Fibroblast of lung (primary cell): ENCODE measurements at places on chromosomes 6 and 20. TPM values are rescaled to one million over a fixed set of nuclear protein-coding genes. Genes with fewer than 3 reads are reported as not detected.

PXMP4 gene
- total RNA-seq, result 4.6 and 6.3 TPM in 2 replicates

DNA sequence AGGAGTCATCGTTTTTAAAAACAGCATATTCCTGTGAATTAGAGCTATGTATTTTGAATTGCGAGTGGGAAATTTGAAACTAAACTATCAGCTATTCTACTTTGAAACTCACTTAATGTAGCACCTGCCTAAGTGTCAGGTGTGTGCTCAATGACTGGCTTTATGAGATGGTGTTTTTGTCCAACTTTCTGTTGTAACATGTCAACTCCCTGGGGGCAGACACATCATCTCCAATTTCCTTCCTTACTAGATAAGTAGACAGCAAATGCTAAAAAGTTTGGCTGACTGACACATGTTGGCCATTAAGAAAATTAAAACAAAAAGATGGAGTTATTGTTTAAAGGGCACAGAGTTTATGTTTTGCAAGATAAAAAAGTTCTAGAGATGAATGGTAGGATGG is 226.9 kb downstream of the TFAP2B start:
- no peak for DNase-seq

DNA sequence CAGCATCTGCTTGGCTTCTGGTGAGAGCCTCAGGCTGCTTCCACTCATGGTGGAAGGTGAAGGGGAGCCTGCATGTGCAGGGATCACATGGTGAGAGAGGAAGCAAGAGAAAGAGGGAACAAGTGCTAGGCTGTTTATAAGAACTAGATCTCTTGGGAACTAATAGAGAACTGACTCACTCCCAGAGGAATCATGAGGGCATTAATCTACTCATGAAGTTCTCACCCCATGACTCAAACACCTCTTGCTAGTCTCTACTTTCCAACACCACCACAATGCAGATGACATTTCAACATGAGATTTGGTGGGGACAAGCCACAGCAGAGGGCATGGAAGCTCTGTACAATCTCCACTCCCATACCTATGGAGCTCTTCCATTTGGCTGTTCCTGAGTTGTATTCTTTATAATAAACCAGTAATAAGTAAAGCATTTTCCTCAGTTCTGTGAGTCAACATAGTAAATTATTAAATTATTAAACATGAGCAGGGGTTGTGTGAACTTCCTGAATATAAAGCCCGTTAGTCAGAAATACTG is 524.1 kb upstream of the NRSN1 start:
- DNase-seq, result no peak

DNA sequence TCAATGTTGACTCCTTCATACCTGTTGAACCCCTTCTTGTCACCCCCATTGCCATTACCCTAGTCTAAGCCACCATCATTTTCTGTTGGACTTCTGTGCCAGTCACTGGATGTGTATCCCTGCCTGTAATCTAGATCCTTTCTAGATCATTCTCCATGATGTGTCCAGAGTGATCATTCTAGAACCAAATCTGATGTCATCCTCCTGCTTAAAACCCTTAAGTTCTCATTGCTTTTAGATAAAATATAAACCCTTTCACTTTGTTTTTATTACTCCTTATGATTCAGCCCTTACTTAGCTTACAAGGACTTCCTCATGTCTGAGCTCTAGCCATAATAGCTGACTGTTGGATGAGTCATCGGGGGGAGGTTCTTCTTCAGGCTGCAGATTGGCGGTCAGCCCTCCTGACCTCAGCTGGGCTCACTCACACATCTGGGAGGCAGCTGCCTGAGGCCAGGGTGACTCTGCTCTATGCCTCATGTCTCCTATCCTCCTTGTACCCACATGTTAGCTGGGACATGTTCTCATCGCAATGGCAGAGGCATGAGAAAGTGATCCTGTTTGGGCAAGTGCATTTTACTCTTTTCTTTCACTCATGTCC is 287.6 kb downstream of the ESR1 start:
- peak; percentile 100 for DNase-seq

- no peak for DNase-seq
Observed at GRCh38 chr6:34565722-34566137, 9.6 kb upstream of the SPDEF start.

DNA sequence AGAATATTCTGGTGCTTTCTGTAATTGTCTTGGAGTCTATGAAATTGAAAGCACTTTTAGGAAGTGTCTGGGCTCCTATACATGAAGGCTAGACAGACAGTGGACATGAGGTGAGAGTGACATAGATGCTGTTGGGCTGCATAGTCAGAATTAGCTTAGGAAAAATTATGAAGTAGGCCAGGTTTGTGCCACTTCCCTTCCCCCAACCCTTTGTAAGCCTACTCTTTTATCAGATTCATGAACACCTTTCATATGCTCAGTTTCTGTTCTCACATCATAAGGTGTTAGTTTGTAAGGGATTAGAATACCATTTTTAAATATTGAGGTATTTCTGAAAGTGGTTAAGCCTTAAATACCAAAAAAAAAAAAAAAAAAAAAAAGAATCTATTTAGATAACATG is 18.4 kb upstream of the SNPH start:
- DNase-seq, result no peak

UNC93A gene
- total RNA-seq, result not detected in 2 replicates

- no peak for DNase-seq
Observed at GRCh38 chr6:452301-453067, 60.9 kb downstream of the IRF4 start.

DNA sequence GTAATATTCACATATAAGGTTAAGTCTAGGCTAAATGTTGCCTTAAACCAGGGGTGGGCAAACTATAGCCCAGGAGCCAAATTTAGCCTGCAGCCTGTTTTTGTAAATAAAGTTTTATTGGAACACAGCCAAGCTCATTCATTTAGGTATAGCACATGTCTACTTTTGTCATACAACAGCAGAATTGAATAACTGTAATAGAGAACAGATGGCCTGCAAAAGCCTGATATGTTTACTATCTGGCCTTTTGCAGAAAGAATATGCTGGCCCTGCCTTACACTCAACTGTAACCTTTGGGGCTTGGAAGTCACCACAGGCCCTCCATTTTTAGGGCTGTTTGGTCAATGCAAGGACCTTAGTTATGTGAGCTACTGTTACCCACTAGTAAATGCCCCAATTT is 17.7 kb upstream of the BCLAF1 start:
- no peak for DNase-seq

DNA sequence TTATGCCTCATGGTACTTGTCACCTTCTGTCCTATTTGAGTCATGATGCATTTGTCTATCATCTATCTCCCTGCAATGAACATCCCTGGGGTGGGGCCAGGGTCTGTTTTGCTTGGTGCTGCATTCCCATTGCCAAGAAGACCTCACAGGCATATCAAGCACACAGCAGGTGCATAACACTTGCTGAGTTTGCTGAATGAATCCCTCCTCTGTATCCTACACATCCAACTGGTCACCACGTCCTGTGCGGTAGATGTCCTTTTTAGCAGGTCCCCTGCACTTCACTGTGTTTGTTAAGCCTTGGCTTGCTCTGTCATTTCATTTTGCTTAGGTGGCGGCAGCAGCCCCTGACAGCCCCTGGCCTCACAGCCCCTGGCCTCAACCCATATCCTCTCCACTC is 214.8 kb upstream of the RNF24 start:
- no peak for DNase-seq

FERMT1 gene
- total RNA-seq, result 3.3 and 6.8 TPM in 2 replicates

GRCh38 chr6:3773678-3774298 is 22.3 kb upstream of the PXDC1 start:
- DNase-seq, result peak; percentile 59

GRCh38 chr6:71262914-71263313 is 25.7 kb upstream of the OGFRL1 start:
- no peak for DNase-seq

DNA sequence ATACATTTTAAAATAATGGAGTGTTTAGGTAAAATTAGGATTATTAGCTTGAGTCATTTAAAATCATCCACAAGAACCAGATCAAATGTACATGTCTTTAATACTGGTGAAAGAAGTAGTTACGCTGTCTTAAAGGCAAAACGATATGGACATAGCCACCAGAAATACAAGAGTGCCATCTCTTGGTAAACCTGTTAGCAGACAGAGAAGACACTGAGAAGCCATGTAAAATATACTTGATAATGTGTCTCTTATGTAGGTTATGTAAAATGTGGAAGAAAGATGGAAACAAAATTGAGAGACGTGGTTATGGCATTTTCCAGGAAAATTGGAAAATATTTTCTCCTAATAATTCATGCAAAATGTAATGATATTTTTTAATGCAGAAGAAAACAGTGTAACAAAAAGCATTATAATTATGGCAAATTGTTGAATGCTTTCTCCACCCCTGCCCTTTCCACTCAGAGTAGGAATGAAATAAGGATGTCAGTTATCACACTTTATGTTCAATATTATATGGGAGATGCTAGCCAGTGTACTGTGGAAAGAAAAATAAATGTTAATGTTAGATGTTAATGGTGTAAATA is 12.2 kb upstream of the SLC17A2 start:
- peak; percentile 12 for DNase-seq

CLPSL2 gene
- not detected in 2 replicates for total RNA-seq

DNA sequence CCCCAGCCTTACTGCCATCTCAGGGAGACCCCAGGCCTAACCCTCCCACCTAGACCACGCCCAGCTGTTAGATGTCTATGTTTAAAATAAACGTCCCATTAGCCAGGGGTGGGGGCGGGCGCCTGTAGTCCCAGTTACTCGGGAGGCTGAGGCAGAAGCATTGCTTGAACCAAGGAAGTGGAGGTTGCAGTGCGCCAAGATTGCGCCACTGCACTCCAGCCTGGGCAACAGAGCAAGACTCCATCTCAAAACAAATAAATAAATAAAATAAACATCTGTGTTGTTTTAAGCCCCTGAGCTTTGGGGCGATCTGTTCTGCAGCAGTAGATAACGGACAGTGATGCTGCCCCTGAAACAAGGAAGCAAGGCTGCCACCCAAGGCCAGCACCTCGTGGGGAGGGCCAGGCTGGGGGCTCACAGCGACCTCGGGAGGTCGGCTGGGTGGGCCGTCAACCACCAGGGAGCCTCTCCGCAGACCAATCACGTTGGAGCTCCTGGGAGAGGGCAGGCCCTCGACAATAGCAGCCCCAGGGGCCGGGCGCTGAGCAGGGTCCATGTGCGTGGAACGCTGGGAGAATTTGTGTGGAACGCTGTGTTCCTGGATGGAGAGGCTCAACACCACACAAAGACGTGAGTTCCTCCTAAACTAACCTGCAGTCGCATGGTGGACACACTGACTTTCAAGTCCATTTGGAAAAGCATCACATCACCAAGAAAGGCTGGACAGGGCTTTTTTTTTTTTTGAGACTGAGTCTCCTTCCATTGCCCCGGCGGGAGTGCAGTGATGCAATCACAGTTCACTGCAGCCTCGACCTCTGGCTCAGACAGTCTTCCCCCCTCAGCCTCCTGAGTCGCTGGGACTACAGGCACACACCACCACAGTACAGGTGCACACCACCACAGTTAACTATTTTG is 1.0 kb upstream of the HELZ2 start:
- peak; percentile 38 for DNase-seq

GRCh38 chr6:154732538-154733182 is 556 bp upstream of the SCAF8 start:
- DNase-seq, result peak; percentile 72

ECT2L gene
- under 0.01 and 0.17 TPM in 2 replicates for total RNA-seq

- no peak for DNase-seq
Observed at GRCh38 chr6:14058735-14059134, 58.8 kb upstream of the CD83 start.

DNA sequence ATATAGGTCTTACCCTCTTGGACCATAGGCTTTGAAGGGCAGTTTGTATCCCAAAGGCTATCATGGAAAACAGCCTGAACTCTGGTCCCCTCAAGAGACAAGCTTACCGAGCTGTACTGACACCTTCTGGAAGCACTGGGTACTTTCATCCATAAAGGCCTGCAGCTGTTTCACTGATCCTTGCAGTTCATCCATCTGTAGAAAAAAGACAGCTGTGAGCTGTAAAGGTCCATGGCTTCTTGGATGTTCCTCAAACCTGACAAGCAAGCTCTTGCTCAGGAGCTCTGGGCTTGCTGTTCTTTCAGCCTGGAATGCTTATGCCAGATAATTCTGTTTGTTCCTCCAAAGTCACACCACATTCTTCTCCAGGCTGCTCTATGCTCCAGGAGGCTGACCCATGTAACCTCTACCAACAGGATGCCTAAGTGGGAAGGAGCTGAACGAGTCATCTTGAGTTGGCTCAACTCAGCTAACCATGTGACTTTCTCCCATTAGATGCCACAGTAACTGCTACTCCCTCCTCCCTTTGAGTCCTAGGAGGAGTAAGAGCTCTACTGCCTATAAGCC is 8.8 kb upstream of the NDRG3 start:
- peak; percentile 53 for DNase-seq

DEFB124 gene
- total RNA-seq, result not detected in 2 replicates

GRCh38 chr6:166307082-166308032 is 835 bp downstream of the PRR18 start:
- DNase-seq, result peak; percentile 2

- DNase-seq, result no peak
Observed at GRCh38 chr6:93305088-93305487, 114.3 kb downstream of the EPHA7 start.

MAP7 gene
- 0.77 and 1.5 TPM in 2 replicates for total RNA-seq

CYP21A2 gene
- not detected in 2 replicates for total RNA-seq

DNA sequence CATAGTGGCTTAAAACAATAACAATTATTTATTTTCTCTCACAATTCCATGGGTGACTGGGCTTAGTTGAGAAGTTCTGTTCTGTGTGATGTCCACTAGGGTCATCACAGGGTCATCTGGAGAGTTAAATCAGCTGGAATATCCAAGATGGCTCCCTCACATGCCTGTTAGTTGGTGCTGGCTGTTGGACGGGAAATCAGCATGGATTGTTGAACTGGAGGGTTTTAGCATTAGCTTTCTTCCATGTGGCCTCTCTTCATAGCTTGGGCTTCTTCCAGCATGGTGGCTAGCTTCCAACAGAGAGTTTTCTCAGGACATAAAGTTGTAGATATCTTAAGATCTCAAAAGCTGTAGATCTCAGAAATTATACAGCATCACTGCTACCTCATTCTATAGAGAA is 19.6 kb downstream of the MARCKS start:
- DNase-seq, result no peak

JPH2 gene
- total RNA-seq, result 0.51 and 0.66 TPM in 2 replicates

PDYN gene
- total RNA-seq, result not detected in 2 replicates

CALHM4 gene
- not detected in 2 replicates for total RNA-seq

RIPOR3 gene
- total RNA-seq, result 4.1 and 4.9 TPM in 2 replicates
